ENCODE measurements at places on chromosomes 6 and 20.
A peak's percentile ranks its signal among the peaks of the same experiment; 100 is the strongest.

- no peak for DNase-seq
Observed at GRCh38 chr20:14342918-14343317, 5.5 kb upstream of the FLRT3 start.

DNA sequence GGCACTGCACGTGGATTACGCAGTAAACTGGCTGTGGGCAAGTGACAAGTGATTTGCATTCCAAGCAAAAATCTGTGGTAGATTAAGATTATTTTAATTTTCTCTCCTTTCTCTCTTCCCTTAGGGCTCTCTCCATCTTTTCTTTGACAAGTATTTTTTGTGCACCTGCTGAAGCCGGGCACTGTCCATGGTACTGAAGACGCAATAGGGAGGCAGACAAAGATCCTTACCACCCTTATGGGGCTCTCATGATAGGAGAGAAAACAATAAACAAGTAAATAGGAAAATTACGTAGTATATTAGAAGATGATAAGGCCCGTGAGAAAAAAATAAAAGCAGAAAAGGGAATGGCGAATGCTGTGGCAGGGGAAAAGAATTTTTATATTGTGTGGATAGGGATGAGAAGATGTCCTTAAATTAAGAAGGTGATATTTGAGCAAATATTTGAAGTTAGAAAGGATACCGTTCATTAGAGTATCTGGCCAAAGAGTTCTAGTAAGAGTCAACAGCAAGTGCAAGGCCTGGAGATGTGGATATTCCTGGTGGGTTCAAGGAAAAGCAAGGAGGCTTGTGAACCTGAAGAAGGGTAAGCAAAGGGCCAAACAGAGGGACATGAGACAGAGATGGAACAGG is 146.0 kb downstream of the LAMP5 start:
- DNase-seq: no peak

DNA sequence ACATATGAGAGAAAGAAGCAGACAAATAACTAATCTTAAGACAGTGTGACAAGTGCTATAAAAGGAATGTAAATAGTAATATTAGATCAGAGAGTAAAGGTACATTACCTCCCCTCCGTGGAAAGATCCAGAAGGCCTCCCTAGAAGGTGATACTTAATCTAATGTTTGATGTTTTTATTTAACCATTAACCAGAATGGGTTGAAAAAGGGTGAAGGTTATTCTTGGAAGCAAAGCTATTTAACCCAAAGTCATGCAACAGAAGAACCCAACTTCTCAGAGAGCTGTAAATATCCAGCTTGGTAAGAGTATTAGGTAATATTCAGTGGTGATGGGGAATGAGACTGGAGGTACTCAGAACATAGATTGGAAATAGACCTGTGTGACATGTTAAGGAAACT is 68.0 kb upstream of the HIVEP1 start:
- DNase-seq: no peak

DNA sequence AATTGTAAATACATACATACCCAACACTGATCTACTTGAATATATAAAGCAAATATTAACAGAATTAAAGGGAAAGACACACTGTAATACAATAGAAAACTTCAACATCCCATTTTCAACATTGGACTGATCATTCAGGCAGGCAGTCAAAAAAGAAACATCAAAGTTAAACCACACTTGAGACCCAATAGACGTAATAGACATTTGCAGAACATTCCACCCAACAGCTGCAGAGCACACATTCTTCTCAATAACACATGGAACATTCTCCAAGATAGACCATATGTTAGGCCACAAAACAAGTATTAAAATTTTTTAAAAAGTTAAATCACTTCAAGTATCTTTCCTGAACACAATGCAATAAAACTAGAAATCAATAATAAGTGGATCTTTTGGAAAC is 698.2 kb downstream of the COL12A1 start:
- DNase-seq: no peak

DNA sequence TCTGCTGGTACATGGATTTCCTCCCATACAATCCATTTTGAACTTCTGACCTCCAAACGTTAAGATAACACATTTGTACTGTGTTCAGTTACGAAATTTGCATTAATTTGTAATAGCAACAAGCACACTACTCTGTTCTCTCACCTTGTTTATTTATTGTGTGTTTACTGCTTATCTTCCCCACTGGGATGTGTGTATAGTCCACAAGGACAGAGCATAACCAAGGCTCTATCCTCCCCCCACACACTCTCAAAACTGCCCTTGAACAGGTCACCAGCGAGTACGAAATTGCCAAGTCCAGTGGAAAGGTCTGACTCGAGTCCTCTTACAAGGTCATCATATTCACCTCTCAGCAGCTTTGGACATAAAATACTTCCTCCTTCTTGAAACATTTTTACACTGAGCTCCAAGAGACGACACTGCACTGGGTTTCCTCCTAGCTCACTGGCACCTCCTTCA is 18.6 kb downstream of the ADTRP start:
- no peak for DNase-seq

DNA sequence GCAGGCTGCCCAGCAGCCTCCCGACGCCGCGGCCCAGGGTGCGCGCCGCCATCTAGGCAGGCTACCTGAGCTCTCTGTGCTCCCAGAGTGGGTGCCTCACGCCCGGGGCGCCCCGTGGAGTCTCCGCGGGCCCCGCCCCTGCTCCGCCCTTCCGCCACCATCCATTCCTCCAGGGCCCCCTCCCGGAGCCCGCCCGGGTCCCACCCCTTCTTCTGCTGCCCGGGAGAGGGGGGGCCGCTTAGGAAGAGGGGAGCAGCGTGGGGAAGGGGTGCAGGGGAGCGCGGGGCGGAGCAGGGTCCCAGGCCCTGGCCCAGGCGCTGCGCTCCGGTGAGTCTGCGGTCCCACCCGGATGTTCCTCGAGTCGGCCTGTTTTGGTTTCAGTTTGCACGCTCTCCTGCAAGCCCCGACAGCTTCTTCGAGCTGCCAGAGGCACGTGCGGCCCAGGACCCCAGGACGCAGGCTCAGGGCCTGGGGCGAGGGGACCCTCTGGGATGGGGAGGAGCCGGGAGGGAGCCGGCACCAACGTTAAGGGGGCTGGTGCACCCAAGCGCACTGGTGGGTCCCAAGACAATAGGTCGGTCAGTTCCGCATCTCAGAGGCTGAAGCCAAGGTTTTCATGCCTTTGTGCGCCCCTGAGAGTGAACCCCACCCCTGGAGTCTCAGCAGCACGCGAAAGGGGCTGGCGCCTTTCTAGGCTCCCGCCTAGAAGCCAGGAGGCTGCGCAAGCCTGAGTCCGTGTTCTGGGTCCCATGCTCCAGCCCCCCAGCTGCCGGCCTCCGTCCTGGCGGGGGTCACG is at the start of gene ACSS1:
Gene ACSS1 (minus strand): TSS at position 89 of the 796 bp plus-strand sequence. CDS start 37 bp downstream, at position 52.
- DNase-seq: peak; percentile 87

GRCh38 chr20:12293900-12294299 is 376.2 kb downstream of the BTBD3 start:
- no peak for DNase-seq

DNA sequence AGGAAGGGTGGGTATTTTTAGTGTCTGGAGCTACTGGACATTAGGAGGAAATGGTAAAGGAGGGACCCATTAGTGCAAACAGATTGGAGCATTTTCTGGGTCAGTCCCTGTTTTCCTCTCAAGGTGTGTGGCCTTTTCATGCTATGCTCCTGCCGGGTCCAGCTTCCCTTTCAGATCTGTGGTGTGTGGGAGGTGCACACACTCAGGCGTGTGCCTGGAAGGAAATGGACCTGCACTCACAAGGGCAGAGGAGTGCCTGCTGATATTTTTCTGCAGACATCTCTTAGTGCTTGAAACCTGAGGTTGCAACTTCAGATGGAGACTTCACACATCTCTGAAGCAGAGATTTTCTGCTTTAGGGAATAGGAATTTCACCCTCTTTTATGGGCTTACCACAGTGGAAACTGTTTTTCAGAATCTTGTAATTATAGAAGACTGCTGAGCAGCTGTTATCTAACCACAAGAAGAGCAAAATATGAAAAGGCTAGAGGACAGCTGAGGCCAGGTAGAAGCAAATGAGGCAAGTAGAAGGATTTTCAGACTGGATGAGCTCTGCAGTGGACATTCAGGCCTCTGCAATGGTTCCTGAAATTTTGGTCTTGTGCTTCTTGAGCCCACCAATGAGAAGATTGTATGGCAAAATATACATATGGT is 764.3 kb downstream of the QKI start:
- DNase-seq: no peak
